Uterus (tissue), 4 donors: ENCODE measurements at places on chromosomes 11 and 22.

- DNase-seq = no peak
Measured at GRCh38 chr11:31969359-31969702, 121.5 kb upstream of the RCN1 start.

DNA sequence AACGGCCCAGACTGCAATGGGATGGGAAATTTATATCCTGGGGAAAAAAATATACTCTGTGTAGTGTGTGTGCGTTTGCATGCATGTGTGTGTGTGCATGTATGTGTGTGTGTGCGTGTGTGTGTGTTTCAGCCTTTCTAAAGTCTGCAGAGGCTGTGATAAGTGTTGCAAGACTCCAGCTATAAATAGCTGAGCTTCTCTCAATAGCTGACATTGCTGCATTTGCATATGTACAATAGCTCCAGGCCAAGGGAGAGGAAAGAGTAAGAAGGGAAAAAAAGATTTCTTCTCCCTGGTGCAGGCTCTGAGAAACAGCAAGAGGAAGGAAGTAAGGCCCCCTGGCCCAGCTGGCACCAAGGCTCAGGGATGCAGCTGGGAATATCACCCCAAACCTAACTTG is 483.0 kb downstream of the MN1 start:
- peak; percentile 59 for DNase-seq

- no peak for DNase-seq
Measured at GRCh38 chr11:115901069-115901468, 396.9 kb upstream of the CADM1 start.

- DNase-seq = no peak
Measured at GRCh38 chr11:61162092-61162941, 1.1 kb upstream of the VPS37C start.

DNA sequence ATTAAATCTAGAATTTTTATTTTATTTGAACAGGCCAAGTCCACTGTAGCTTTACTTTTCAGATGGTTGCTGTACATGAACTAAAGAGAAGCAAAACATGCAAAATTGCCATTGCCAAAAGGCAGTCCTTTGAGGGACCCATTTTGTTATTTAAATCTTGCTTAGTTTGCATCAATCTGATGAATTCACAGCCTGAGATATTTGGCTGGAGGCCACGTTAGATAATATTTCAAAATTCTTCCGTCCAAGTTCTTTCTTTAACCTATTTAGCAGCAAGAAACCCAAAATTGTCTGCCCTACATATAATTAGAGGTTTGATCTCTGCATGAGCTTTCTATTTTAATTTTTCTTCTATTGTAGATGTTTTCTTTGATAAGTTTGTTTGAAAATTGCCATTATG is 1706.9 kb upstream of the RAG2 start:
- no peak for DNase-seq

- no peak for DNase-seq
Measured at GRCh38 chr11:125960771-125961170, 14.9 kb downstream of the VSIG10L2 start.

DNA sequence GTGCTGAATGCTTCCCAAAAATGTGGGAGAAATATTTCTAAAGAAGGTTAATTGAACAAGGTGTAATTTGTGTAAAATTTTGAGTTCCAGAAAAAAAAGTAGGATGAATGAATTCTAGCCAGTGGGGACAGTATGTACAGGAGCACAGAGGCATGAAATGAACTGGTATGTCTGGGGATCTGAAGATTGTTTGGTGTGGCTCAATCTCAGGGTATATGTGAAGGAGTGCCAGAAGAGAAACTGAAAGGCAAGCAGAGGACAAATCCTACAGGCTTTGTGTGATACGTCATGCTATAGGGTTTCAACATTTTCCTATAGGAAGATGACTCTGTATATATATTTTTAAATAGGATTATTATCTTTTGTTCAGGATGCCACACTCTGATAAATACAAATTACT is 126.9 kb downstream of the FAM181B start:
- no peak for DNase-seq

DNA sequence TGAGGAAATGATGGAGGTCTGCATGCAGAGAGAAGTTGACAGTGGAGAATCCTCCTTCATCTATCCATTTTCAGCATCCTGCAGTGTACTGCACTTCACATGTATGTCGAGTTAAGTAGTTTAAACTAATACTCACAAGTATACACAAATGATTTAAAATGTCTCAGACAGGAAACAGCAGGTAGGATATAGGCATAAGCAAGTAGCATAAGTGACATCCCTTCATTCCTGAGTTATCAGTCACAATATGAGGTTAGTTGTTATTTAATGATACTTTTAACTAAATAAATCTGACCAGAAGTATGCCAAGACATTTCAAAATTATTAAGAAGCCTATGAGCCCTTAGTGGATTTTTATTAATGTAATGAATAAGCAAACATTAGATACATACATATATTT is 37.4 kb downstream of the MTMR2 start:
- no peak for DNase-seq

DNA sequence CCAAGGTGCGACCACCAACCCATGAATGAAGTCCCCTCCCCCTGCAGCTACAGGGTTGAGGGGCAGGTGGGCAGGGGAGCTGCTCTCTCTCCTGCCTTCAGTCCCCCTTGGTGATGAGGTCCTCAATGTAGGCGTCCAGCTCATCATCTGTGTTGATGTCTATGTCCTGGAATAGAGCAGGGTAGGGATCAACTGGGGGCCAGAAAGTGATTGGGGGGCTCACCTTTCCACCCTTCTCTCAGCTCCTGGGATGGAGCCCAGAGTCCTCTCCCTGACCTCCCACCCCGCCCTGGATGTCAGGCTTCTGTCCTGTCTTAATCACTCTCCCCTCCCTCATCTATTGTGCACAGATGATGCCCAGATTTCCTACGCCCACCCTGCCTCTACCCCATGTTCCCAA is 41.9 kb downstream of the MORC2 start:
- no peak for DNase-seq

DNA sequence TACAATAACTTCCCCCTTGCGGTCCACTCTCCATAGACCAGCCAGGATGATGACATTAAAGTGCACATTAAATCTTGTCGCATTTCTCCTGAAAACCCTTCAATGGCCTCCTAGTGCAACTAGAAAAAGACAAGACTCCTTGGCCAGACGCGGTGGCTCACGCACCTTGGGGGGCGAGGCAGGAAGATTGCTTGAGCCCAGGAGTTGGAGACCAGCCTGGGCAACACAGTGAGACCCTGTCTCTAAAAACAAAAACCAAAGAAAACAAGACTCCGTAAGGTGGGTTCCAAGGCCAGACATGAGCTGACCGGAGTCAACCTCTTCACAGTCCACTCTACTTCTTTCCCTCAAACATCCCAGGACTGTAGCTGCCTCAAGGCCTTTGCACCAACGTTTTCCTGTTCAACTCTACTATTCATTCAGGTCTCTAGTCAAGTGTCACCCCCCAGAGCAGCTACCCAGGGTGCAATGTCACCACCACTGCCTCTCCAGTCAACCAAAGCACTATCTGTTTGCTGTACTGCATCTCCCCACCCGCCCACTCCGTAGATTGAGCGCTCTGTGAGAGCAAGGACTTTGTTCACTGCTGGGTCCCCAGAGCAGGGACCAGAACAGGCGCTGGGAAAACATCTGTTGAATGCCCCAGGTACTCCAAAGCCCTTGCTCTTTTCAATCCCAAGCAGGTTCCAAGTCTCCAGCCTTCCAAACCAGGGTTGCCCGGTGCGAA is 739 bp downstream of the ZMAT5 start:
- DNase-seq = no peak

- peak; percentile 15 for DNase-seq
Measured at GRCh38 chr22:24187731-24188644, 6.7 kb downstream of the SUSD2 start.

DNA sequence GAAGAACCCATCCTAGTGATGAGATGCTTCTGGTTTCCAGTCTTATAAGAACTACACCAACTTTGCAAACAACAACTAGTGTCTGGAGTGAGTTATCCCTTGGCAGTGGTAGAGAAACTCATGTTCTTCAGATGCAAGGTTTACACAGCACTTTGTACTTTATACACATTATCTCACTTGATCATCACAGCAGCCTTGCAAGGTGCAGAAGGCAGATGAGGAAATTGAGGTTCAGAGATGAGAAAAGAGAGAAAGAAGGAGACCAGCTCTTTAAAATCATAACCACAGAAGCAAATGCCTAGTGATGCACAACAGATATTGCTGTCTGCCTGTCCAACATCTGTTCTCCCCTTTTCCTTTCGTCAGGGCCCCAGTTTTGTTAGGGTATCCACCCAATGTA is 16.7 kb upstream of the CD44 start:
- no peak for DNase-seq

DNA sequence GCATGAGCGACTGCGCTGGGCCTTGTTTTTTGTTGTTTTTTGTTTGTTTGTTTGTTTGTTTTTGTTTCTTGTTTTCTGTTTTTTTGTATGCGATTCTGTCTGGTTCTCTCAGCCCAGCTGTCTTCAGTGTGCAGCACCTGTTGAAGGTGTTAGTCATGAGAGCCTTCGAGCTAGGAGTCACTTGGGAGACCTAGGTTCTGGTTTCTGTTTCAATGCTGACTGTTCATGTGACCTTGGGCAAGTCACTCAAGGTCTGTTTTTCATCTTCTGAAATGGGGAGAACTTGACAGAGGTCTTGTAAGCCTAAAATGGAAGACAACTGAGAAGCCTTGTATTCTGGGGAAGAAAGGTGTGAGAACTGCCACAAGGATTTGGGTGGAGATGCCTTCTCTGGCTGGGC is 1.8 kb downstream of the DCPS start:
- DNase-seq = no peak

DNA sequence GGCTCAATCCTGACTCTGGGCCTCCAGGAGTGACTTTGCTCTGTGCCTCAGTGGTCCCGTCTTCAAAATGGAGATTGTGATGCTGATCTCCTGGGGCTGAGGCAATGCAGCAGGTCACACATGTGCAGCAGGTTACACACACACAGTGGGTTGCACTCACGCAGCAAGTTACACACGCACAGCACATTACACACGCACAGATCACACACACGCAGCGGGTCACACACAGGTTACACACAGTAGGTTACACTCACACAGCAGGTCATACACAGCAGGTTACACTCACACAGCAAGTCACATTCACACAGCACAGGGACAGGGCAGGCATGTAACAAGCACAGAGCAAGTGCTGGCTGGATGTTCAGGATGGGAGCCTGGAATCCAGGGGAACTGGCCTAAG is 11.3 kb downstream of the C11orf24 start:
- no peak for DNase-seq

- no peak for DNase-seq
Measured at GRCh38 chr11:112751329-112751728, 209.9 kb upstream of the NCAM1 start.

DNA sequence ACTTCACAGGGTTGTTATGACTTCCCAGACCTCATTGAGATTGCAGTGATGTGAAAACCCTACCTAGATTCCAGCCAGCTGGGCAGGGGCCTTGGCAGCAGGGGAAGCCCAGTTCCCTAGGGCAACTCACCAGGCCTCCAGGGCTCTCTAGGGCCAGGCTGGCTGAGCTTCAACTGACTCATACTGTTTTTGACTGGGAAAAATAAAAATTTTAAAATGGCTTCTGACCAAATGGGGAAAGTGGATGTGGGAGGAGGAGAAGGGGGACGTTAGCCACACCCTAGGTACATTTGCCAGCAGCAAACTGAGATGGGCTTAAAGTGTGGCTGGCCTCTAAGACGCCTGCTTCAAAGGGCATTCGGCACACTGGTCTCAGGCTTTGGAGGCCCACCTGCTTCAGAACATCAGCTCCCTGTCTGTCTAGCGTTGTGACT is 39.0 kb downstream of the BMAL1 start:
- DNase-seq = peak; percentile 26

- no peak for DNase-seq
Measured at GRCh38 chr11:105432241-105432995, 177.5 kb upstream of the GRIA4 start.

GRCh38 chr11:42237701-42238235 is 778.3 kb upstream of the LRRC4C start:
- DNase-seq = no peak

DNA sequence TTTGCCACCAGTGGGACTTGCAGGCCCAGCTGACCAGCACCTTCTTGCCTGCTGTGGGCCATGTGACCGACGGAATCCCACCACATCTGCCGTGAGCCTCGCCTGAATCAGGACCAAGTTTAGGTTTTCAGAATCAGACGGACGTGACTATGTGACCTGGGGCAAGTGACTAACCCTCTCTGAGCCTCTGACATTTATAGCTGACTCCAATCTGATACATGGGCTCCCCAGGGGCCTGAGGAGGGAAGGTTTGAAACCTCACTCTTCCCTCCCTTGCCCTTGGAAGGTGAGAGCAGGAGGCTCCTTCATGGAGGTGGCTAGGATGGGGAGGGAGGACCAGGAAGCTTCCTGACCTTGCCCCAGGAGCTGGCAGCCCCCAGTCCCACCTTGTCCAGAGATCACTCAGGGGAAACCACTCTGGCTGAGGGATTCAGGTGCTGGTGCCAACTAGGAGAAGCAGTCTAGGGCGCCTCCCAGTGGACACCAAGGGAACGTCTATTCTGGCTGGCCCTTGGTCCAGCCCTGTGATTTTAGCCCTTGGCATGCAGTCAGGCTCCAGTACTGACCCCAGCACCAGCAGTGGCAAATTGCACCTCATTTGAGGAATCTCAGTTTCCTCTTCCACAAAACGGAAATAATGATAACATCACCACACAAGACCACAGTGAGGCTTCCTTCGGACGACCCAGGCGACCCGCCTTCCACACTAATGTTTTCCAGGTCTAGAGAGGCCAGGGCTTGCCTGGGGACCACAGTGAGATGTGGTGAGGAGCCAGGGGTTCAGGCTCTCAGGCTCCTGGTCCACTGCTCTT is 47.2 kb upstream of the SYT7 start:
- peak; percentile 83 for DNase-seq

DNA sequence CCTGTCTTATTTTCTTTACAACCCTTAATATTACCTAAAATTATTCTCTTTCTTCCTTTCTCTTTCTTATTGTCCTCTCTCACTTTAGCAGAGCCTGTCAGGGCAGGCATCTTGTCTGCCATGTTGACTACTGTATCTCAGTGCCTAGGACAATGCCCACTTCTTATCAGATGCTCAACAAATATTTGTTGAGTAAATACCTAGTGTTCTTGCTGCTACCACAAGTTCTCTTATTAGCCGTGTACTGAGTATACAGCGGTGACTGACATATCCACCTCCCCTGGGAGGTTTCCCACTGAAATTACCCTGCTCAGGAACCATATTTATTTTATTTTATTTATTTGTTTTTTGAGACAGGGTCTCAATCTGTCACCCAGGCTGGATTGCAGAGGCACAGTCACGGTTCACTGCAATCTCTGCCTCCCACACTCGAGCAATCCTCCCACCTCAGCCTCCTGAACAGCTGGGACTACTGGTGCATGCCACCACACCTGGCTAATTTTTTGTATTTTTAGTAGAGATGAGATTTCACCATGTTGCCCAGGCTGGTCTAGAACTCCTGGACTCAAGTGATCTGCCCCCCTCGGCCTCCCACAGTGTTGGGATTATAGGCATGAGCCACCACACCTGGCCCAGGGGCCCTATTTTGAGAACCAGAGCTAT is 6.7 kb downstream of the HPX start:
- DNase-seq = no peak
